ENCODE measurements at places on chromosomes 6 and 20.

DNA sequence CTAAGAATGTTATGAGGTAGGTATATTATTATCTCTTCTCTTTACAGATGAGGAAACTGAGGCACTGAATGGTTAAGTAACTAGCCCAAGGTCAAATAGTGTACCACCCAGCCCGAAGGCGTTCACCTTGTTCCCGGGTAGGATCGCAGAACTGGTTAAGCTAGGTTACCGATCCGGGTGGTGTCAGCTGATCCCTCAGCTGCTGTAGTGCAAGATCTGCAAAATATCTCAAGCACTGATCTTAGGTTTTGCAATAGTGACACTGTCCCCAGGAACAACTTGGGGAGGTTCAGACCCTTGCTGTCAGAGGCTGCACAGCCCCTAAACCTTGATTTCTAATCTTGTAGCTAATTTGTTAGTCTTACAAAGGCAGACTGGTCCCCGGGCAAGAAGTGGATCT lies 28.1 kb downstream of the SLC52A3 start:
- no peak for DNase-seq

DNA sequence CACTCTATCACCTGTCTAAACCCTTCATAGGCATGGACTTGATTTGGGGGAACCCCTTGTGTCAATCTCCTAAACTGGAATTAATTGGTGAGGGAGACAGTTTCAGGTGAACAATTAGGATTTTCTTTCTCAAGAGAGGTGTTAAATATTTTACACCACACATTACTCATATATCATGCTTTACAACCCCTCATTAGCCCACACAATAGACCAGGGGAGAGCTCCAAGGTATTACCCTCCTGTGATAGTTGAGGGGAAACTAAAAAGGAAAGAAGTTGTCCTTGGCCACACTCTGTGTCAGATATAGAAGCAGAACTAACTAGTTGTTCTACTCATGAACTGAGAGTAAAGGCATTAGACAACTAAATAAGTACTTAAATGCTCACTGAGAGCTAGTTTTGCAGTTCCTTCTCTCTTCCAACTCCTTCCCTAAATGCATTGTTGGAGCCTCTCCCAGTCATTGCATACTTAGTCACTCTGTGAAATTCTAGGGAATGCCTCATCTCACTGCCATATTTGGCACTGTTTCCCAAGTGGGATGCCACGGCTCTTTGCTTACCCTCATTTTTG lies 183.7 kb upstream of the CEP162 start:
- no peak for DNase-seq

DNA sequence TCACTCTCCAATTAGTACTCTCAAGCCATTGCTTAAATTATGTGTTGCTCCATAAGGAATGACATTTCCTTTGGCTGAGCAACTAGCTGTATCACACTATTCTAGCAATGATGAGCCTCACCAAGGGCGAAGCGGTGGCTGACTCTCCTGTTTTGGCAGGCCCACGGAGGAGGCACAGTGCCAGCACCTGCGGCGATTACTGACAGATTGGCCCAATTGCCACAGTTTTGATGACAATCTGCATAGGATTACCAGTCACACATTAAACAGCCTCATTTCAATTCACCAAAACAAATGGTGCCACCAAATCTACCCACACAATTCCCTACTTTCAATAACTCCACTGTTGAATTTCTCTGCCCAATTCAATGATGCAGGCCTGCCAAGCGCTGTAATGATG lies 286.9 kb downstream of the PTPRK start:
- no peak for DNase-seq

- DNase-seq, result no peak
Observed at GRCh38 chr6:68114463-68115047, 520.5 kb upstream of the ADGRB3 start.

DNA sequence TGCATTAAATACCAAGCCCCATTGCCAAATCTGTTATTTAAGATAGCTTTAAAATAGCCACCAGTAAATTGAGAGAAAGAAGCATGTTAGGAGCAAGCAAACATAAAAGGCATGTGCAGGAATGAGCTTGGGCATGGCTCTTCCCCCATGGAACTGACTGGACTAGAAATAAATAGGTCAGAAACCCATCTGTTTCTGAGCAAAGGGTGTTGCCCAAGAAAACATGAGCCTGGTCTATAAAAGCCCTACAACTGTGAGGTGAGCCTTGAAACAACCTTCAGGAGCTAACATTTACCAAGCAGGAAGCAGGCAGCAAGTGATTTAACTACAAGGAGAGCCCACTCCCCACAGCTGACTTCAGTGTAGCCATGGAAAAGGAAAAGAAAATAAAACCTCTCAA lies 126.3 kb downstream of the C6orf118 start:
- no peak for DNase-seq

GRCh38 chr6:75624335-75624734 lies 22.7 kb downstream of the SENP6 start:
- no peak for DNase-seq

- DNase-seq, result no peak
Observed at GRCh38 chr20:63499338-63499969, 571 bp upstream of the EEF1A2 start.

GRCh38 chr20:52191132-52191915 lies at the start of gene ZFP64:
Gene ZFP64, minus strand, starts transcription at chr20:52191779. Its CDS starts 143 bp downstream, at chr20:52191636.
- peak; percentile 65 for DNase-seq

DNA sequence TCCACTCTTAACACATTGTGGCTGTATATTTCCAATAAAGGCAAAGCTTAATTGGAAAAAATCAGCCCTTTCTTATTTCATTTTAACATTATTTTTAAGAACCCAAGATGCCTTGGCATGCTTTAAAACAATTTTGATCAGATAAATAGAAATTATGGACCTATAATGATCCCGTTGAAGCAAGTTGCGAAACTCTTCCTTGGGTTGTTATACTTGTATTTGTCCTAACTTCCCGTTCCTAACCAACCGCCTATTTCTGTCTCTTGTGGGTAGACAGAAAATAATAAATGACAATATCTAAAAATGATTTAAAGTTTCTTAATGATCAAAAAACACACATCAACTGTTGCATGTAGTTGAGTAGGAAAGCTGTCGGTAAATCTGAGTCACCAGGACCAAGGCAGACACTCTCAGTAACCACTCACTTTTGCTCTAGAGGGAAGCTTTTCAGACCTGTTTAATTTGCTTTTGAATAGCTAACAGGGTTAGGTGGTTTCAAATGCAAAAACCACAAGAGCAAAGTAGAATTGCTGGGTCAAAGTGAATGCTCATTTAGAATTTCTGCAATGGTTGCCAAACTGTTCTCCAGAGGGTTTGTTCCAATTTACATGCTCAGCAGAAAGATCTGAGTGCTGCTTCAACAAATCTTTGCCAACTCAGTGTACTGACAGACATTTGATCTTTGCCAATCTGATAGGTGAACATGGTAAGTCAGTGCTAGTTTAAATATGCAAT lies 34.2 kb upstream of the KCNK5 start:
- no peak for DNase-seq

DNA sequence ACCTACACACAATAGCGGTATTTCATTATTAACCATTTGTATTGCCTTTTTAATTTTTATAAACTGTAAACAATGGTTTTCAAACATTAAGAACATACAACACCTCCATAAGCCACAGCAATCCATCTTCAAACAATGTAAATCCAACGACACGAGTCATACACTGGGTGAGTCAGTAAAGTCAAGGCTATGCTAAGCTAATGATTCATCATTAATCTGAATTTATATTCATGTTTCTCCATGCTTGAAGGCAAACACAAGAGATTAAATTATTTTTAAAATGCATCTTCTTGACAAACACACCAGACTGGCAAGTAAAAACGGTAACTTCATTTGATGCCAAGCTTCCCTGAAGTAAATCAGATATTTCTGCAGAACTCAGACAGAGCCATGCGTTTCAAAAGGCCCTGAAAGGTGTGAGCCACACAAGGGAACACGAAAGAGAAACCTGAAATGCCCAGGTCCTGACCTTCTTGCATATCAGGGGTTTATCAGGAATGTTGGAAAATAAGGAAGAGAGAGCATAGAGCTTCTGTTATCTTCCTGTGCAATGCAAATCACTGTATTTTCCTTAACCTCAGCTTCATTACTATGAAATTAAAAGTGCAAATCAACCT lies 162.5 kb downstream of the ALDH8A1 start:
- DNase-seq, result no peak

- no peak for DNase-seq
Observed at GRCh38 chr6:1761477-1761877, 151.8 kb downstream of the FOXC1 start.

GRCh38 chr6:3776881-3777507 lies 25.5 kb upstream of the PXDC1 start:
- no peak for DNase-seq

DNA sequence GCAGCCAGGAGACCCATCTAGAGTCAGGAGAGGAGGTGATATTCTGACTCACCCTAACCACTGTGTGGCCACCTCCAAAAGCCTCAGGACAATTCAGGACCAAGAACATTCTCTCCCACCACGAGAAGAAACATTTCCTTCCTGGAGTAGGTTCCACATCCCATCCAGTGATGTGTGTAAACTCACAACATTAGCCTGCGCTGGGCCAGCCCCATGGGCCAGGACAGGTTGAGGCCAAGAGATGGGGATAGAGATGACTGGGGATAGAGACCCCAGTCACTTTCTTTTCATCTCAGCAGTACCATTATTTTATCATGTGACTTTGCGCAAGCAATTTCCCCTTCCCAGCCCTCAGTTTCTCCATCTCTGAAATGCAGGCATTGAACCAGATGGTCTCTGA lies 126.6 kb upstream of the PTPRT start:
- no peak for DNase-seq

- no peak for DNase-seq
Observed at GRCh38 chr20:49986049-49986448, 3.3 kb downstream of the SNAI1 start.

- no peak for DNase-seq
Observed at GRCh38 chr20:48165401-48165685, 380.1 kb upstream of the SULF2 start.

GRCh38 chr20:46212252-46212651 lies 94.1 kb downstream of the CD40 start:
- no peak for DNase-seq

All from CD4-positive, alpha-beta T cell treated with Interleukin-15 for 4 hours (primary cell).